ENCODE measurements at places on chromosomes 6 and 20.

- DNase-seq: no peak
Observed at GRCh38 chr6:8905757-8906156, 470.4 kb upstream of the SLC35B3 start.

- no peak for DNase-seq
Observed at GRCh38 chr20:17885544-17885943, 83.0 kb downstream of the SNX5 start.

DNA sequence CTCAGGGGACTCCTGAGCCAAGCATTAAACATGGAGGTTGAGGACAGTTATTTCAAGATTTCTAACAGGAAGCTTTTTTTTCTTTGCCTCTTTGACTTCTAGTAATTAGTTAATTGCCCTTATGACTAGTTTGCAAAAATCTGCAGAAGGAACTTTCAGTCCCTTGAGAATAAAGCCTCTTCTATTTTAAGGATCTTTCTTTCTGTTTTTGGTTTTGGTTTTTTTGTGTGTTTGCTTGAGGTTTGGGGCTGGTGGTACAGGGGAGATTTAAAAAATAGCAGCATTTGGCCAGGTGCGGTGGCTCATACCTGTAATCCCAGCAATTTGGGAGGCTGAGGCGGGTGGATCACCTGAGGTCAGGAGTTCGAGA, 259.3 kb downstream of the BMP7 start:
- DNase-seq: no peak

DNA sequence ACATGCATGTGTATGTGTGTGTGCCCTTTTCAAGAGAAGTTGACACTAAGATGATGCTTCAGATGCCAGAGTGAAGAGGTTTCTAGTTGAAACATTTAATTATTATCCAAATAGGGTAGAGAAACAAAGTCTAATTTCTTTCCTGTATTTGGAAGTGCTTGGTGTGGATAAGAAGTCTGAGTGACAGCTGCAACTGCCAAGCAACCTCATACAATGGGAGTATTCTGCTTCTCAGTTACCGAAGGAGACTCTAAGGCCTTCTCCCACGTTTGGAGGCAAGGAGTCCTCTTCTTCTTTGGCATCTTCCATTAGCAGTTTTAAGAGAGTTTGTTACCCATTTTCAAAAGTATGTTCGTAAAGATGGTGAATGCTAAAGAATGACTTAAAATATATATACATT, 82.4 kb downstream of the HDGFL1 start:
- DNase-seq: no peak

GRCh38 chr6:150931405-150931804, 65.9 kb downstream of the MTHFD1L start:
- DNase-seq: no peak

- no peak for DNase-seq
Observed at GRCh38 chr6:127496471-127496870, 22.7 kb downstream of the MTCL3 start.

GRCh38 chr20:32672982-32673851, 524 bp downstream of the C20orf203 start:
- peak; percentile 22 for DNase-seq

GRCh38 chr20:7665376-7665775, 274.9 kb downstream of the HAO1 start:
- DNase-seq: no peak

DNA sequence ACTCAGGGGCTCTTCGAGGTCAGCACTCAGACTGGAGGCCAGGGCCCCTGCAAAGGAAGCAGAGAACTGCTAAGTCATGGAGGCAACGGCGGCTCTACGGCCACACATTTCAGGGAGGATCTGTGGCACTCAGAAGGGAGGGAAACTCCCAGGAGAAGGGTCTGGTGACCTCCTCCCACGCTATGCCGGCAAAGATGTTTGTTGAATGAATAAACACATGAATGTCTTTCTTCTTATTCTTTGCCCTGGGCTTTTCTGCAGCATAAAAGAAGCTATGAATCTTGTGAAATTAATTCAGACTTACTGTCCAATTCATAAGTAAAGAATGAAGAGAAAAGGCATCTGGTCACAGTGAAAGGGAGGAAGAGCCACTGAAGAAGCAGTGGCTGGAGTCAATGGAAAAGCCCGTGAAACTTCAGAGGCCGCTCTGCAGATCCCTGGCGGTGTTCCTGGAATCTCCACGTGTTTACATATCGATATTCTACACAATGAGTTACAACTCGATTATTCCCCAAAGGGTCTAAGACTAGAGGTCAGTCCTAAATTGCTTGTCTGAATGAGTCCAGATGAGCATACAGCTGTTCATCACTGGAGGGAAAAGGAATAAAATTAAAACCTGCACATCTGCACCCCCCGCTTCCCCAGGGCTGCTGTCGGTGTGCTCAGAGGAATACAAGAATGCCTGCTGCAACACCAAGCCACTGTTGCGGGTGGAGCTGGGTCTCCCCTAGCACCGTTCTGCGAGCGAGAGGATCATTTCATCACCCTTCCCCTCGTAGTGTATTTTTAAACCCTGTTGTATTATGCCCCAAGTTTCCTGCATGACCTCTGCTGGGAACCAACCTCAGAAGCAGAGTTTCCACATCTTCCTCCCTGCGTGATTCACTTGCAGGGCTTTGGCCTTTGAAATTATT, 25.6 kb downstream of the INSM1 start:
- no peak for DNase-seq

GRCh38 chr20:38126932-38127621, 38.0 kb downstream of the TGM2 start:
- no peak for DNase-seq

- DNase-seq: no peak
Observed at GRCh38 chr20:49786196-49786595, 26.4 kb upstream of the SLC9A8 start.

- no peak for DNase-seq
Observed at GRCh38 chr6:47700053-47700452, 1.7 kb downstream of the ADGRF4 start.

DNA sequence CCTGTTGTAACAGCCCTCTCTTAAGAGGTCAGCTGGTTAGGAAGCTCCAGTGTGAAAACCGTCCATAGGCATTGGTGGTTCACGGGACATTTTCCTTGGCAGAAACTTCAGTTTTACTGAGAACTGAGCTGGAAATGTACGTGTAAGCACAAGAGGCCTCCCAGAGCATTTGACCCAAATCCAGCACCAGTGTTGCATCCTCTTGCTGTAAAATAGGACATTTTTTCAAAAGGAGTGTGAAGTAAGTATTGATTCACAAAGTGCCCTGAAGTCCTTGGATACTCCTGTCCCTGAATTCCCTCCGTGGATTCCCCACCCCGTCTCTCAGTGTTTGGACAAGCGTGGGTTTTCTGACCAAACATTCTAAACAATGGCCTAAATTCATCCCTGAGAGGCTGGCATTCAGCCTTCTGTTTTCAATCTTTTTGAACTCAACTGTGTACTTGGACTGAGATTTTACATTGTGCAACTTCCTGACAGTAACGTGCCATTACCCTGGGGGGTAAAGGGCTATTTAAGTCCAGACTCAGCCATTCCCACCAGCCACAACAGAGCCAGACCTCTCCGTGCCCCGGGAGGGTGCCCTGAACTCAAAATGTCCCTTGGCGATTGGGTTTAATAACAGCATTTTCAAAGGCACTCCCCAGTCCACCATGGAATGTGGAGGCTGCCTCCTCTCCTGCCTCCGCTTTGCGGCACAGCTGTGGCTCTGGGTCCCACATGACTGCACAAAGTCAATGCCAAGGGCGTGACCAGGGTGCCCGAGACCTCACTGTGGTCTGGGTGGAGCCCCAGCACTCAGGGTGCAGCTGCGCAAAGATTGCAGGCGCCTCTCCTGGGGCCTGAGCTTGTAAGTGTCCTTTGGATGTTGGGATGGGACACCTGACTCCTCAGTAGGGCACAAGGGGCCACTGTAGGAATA, 92.7 kb upstream of the AFDN start:
- DNase-seq: no peak

GRCh38 chr6:117227245-117227962, 38.0 kb upstream of the VGLL2 start:
- DNase-seq: no peak

DNA sequence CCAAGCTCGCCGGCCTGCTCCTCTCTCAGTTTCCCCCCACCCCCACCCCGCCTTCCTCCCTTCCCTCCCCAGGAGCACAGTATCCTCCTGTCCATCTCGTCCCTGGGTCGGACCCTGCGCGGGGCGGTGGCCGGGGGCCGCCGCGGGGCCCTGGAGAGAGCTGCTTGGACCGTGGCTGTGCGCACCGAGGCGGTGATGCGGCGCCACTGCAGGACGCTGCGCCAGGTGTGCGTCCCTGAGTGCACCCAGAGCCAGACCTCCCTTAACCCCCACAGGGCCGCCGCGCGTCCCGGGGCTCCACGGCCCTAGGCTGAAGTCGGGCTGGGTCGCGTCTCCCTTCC, 2.2 kb downstream of the C20orf204 start:
- DNase-seq: no peak

GRCh38 chr20:54681869-54682268, 206.5 kb downstream of the DOK5 start:
- DNase-seq: no peak

GRCh38 chr6:149319422-149319821, 1.9 kb downstream of the TAB2 start:
- no peak for DNase-seq

- no peak for DNase-seq
Observed at GRCh38 chr6:92126983-92127382, 1292.4 kb downstream of the EPHA7 start.

GRCh38 chr6:28974505-28974904, 30.6 kb downstream of the ZNF311 start:
- no peak for DNase-seq
